Chondrocyte (in vitro differentiated cells): ENCODE measurements at places on chromosomes 6 and 20. TPM values are rescaled to one million over a fixed set of nuclear protein-coding genes. Genes with fewer than 3 reads are reported as not detected.

The ASCC3 gene
- total RNA-seq = 54.3 to 78.0 TPM (median 59.9 TPM) in 3 replicates

- no peak for DNase-seq
Observed at GRCh38 chr6:143539734-143540133, 28.2 kb upstream of the FUCA2 start.

The KHDC1L gene
- not detected in 3 replicates for total RNA-seq

DNA sequence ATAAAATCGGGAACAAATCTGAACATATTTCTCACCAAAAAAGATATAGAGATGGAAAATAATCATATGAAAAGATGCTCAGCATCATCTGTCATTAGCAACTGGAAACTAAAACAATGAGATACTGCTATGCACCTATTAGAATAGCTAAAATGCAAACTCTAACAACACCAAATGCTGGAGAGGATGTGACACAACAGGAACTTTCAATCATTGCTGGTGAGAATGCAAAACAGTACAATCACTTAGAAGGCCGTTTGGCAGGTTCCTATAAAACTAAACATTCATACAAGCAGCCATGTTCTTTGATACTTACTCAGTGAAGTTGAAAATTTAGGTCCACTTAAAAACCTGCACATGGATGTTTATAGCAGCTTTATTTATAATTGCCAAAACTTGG lies 67.0 kb downstream of the FAM50B start:
- no peak for DNase-seq
